ENCODE measurements at places on chromosomes 12 and 14.

DNA sequence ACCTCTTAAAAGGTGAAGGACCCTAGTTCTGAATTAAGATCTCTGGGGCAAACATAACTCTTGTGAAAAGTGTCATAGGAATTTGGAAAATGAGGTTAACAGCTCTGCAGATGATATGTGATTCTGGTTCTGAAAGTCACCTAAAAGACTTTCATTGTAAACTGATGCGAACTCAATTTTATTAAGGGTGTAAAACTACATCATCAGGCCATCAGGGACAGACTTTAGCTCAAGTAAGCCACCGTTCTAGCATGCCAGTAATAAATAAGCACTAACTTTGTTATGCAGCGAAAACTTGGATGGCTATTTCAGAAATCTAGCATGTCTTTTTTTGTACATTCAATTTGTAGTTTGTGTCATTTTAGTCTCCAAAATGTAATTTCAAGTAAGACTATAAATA is 61.6 kb downstream of the R3HDM2 start:
- DNase-seq, result no peak
- H3K36me3 ChIP-seq, result no peaks in the 10 kb centered on the region

GRCh38 chr12:130817804-130818203 is 21.2 kb downstream of the STX2 start:
- peak overlapping the region; percentile 50 for H3K4me3 ChIP-seq
- no peak for DNase-seq
- H3K27me3 ChIP-seq, result no peaks in the 10 kb centered on the region
- H3K27ac ChIP-seq, result no peak overlapping the region
- H3K36me3 ChIP-seq, result peaks cover 14% of the 10 kb centered on the region
- H3K4me1 ChIP-seq, result no peaks in the 10 kb centered on the region

DNA sequence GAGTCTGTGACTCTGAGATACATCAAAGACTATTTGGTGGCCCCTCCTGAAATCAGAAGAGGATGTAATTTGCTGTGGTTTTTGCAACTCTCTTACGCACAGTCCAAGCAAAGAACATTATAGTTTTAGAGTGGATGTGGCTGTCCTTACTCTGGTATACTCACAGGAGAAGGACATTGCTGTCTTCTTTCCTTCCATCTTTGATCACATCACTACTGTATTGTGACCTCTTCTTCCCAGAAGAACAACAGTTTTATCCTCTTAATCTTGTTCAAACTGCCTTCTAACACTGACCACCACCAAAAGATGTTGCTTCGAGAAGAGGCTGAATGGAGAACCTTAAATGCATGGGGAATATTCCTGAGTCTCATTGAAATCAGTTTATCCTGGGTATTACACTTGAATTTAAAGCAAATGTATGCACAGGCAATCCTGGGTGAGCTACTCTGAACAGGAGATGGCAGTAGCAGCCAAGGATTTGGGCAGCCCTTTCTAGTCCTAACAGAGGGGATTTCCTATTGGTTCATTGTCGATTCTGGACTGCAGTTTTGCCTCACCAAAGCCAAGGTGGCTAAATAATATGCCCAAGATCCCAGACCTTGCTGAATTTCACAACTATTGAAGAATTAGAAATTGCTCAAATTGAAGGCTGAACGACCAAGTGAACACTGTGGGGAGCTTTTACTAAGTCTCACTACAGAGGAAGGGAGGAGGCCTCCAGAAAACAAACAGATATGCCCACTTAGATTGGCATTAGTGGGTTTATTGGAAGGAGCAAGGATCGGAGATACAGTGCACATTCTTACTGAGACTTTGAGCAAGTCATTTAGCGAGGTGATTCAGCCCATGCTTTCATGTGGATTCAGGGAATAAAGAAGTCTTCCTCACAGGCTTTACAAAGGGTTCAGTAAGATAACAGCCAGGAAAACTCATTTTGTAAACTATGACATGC is 282.8 kb downstream of the PAWR start:
- H3K4me1 ChIP-seq, result peaks cover 9% of the 10 kb centered on the region
- no peak for DNase-seq
- H3K27me3 ChIP-seq, result no peaks in the 10 kb centered on the region
- H3K4me3 ChIP-seq, result no peak overlapping the region

- H3K27me3 ChIP-seq, result no peaks in the 10 kb centered on the region
- H3K36me3 ChIP-seq, result no peaks in the 10 kb centered on the region
- no peak overlapping the region for H3K27ac ChIP-seq
- DNase-seq, result no peak
Observed at GRCh38 chr12:30748147-30748546, 6.6 kb downstream of the CAPRIN2 start.

GRCh38 chr14:58812050-58812910 is 174.5 kb downstream of the DACT1 start:
- no peak overlapping the region for H3K27ac ChIP-seq
- no peaks in the 10 kb centered on the region for H3K4me1 ChIP-seq
- no peak overlapping the region for H3K4me3 ChIP-seq
- DNase-seq, result no peak
- no peaks in the 10 kb centered on the region for H3K27me3 ChIP-seq
- H3K36me3 ChIP-seq, result no peaks in the 10 kb centered on the region

DNA sequence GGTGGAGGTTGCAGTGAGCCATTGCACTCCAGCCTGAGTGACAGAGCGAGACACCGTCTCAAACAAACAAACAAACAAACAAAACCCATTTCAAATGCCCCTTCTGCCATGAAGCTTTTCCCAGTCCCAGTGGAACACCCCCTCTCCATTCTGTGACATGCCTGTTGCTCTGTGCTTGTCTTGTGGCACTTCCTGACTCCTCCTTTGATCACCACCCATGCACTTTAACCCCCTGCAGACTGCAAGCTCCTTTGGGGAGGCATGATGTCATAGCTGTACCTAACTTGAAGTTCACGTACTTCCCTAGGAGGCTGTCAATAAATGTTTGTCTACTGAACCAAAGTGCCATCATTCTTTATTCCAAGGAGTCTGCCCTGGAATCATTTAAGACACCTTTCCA is 64.7 kb downstream of the TMCC3 start:
- no peak for DNase-seq
- peaks cover 12% of the 10 kb centered on the region for H3K4me1 ChIP-seq
- no peaks in the 10 kb centered on the region for H3K36me3 ChIP-seq

DNA sequence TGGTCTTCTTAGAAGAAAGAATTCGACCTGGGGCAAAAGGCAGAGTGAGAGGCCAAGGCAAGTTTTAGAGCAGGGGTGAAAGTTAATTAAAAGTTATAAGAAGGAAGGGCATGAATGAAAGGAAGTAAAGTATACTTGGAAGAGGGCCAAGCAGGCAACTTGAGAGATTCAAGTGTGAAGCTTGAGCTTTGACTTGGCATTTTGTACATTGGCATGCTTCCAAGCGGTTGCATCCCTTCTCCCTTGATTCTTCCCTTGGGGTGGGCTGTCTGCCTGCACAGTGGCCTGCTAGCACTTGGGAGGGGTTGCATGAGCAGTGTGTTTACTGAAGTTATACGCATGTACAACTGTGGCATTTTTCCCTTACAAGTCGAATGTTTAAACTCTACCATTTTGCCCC is 74.8 kb upstream of the MGAT4C start:
- no peak overlapping the region for H3K4me3 ChIP-seq
- no peak for DNase-seq
- no peaks in the 10 kb centered on the region for H3K27me3 ChIP-seq
- H3K27ac ChIP-seq, result no peak overlapping the region
- no peaks in the 10 kb centered on the region for H3K4me1 ChIP-seq
- no peaks in the 10 kb centered on the region for H3K36me3 ChIP-seq

GRCh38 chr12:32891956-32892355 is 4.6 kb downstream of the PKP2 start:
- peaks cover 14% of the 10 kb centered on the region for H3K4me1 ChIP-seq
- no peak overlapping the region for H3K4me3 ChIP-seq
- no peaks in the 10 kb centered on the region for H3K36me3 ChIP-seq
- no peak for DNase-seq

DNA sequence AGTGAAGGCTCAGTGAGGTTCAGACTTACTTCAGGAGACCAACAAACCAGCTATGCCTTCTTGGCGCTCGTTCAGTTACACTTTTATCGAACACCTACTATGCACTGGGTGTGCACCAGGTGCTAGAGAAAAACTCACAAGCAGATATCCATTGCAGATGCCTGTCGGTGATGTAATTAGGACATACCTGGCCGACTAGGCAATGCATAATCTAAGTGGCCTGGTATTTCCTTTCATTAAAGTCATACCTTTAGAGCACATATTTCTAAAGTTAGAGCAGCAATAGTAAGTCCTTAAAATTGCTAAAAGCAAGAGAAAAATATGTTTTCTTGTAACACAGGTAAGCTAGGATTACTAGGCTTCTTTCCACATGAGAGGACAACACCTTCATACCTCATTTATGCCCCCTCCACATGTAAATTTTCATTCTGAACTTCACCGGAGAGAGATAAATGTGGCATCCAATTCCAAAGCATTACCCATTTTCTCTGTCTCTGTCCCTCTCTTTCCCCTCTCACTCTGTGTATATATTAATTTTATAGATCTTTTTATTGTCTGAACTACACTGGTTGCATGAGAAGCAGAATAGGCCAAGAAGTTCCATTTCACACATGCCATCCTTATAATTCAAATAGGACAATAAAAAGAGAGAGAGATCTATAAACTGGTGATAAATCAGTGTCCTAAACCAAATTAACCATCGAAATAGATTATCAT is 242.2 kb downstream of the SPTSSA start:
- H3K27me3 ChIP-seq, result peaks cover 8% of the 10 kb centered on the region
- DNase-seq, result no peak
- H3K27ac ChIP-seq, result no peak overlapping the region
- H3K4me3 ChIP-seq, result no peak overlapping the region
- H3K36me3 ChIP-seq, result no peaks in the 10 kb centered on the region

GRCh38 chr12:85803231-85803630 is 33.0 kb downstream of the RASSF9 start:
- H3K4me3 ChIP-seq, result no peak overlapping the region
- H3K27me3 ChIP-seq, result no peaks in the 10 kb centered on the region
- no peaks in the 10 kb centered on the region for H3K4me1 ChIP-seq
- H3K27ac ChIP-seq, result no peak overlapping the region

All from upper lobe of right lung (tissue), 1 donor.